ENCODE measurements at places on chromosomes 16 and 17. TPM values are rescaled to one million over a fixed set of nuclear protein-coding genes. Genes with fewer than 3 reads are reported as not detected.

Gene TPSD1
- total RNA-seq = not detected

Gene HOXB6
- 0.99 TPM for total RNA-seq

- H3K4me3 ChIP-seq = no peak overlapping the region
- peaks cover 31% of the 10 kb centered on the region for H3K4me1 ChIP-seq
- peak overlapping the region; percentile 46 for H3K27ac ChIP-seq
- peaks cover 50% of the 10 kb centered on the region for H3K36me3 ChIP-seq
These were observed 4.0 kb downstream of the SLC35B1 start for GRCh38 chr17:49703557-49704277.

- H3K4me3 ChIP-seq = no peak overlapping the region
- H3K4me1 ChIP-seq = peaks cover 50% of the 10 kb centered on the region
- H3K36me3 ChIP-seq = no peaks in the 10 kb centered on the region
- no peak for DNase-seq
- H3K27ac ChIP-seq = no peak overlapping the region
These were observed 186.4 kb downstream of the SEC14L1 start for GRCh38 chr17:77327181-77327565.

Gene SLFN11
- total RNA-seq = 70.8 TPM

Gene SLC7A5
- total RNA-seq = 469 TPM

Gene NHERF2
- 2.5 TPM for total RNA-seq

Gene SPNS3
- 1.1 TPM for total RNA-seq

DNA sequence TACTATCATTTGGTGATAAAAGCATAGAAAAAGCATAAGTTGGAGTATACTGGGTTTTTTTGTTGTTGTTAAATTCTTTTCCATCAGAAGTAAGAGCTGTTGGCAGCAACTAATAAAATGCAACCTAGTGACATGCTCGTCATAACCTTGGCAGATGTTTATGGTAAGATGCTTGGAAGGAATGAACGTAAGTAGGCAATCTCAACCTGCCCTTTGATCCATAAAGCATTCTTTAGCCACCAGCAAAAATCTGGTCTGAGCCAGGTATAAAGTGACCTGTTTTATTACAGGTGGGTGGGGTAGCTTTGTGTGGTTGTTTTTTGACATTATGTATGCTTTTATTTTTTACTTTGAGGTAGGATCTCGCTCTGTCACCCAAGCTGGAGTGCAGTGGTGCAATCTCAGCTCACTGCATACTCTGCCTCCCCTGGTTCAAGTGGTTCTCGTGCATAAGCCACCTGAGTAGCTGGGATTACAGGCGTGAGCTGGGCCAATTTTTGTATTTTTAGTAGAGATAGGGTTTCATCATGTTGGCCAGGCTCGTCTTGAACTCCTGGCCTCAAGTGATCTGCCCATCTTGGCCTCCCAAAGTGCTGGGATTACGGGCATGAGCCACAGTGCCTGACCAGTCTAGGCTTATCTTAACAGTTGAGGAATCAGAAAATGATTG, 22.0 kb downstream of the WSB1 start:
- H3K4me3 ChIP-seq = no peak overlapping the region
- no peaks in the 10 kb centered on the region for H3K4me1 ChIP-seq
- peaks cover 53% of the 10 kb centered on the region for H3K36me3 ChIP-seq
- H3K27me3 ChIP-seq = no peaks in the 10 kb centered on the region
- no peak for DNase-seq
- no peak overlapping the region for H3K27ac ChIP-seq
